ENCODE measurements at places on chromosomes 7 and 10.

DNA sequence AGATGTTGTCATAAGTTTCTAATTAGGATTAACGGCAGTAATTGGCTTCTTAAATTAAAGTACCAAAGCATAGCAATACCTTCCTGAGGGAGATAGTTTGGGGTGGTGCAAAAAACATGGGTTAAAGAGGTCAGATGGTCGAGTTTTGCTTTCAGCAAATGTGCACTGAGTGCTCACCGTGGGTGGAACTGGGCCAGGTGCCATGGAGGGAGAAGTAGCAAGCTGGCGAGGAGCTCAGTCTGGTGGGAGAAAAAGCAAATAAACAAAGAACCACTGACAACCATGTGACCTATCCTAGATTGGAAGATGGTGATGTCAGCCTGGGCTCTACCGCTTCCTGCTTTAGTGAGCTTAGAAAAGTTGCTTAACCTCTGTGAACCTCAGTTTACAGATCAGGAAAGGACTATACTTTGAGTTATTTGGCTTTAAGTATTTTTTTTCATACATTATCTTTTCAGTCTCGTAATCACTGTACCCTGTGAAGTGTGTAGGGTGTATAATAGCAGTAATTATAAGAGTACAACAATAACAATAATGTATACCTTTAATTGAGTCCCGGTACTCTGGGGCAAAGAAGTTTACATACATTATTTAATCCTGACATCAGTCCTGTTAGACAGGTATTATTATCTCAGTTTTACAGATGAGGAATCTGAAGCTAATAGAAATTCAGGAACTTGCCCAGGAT, 69.0 kb upstream of the PDCD4 start:
- peak; percentile 93 for DNase-seq

- DNase-seq = no peak
These were observed 1.5 kb downstream of the SLC25A13 start for GRCh38 chr7:96320442-96320841.

DNA sequence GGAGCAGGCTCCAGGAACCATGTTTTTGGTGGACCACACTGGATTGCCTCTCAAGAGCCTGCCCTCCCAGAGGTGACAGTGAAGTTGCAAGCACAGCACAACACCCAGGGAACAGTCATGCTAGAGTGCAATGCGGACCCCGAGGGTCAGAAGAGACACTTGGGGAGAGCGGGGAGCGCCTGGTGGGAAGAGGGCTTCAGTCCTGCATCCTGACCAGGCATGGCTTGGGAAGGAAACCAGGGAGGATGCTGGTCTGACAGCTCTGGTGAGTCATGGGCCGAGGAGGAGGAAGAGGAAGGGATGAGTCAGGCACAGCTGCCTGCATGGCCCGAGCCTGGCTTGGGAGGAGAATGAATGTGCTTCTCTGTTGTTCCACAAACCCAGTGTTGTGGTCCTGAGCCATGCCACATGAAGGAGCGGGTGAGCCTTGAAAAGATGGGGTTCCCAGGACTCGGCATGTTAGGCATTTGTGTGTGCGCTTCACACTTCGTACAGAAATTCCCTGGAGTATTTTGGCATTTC, 29.5 kb upstream of the ANKRD2 start:
- DNase-seq = peak; percentile 98

DNA sequence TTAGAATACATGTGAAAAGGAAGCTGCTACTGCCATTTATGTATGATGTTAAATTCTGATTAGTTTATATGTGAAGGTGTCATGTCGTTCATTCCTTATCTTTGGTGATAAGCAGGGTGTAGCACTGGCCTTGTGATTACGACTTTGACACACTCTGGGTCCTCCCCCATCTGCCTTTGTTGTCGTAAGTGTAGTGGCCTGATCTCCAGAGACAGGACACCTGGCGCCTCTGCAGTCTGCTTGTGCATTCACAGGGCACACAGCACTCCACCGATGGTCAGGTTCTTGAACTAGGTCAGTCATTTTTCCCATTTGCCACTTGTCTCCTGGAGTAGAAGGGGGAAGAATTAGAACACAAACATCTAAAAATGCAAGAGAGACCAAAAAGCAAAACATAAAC, 186.0 kb downstream of the PRKCQ start:
- no peak for DNase-seq

- DNase-seq = no peak
These were observed 86.0 kb upstream of the PFKP start for GRCh38 chr10:2981361-2981801.

DNA sequence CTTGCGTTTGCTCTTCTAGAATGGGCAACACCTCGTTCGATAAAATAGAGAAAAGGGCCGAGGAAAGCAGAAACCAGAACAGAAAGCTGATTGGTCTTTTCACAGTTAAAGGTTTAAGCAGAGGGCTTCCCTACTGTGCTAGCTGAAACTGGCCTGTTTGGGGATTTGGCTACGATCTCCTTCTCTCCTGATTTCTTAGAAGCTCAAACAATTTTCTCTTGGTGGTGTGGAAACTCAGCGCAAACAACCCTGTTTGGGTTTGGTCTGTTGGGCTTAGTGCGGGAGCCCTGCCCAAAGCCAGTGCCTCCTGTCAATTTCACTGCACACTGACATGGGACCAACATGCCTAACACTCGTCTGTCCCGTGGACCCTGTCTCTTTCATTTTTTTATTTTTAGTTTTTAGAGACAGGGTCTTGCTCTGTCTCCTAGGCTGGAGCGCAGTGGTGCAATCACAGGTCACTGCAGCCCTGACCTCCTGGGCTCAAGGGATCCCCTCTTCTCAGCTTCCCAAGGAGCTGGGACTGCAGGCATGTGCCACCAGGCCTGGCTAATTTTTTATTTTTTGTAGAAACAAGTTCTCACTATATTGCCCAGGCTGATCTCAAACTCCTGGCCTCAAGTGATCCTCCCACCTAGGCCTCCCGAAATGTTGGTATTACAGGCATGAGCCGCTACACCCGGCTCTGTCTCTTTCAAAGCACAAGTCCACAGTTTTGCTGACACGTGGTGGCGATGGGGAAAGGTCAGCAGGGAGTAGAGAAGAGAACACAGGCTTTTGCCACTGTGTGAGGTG, 16.5 kb upstream of the BNIP3 start:
- no peak for DNase-seq

DNA sequence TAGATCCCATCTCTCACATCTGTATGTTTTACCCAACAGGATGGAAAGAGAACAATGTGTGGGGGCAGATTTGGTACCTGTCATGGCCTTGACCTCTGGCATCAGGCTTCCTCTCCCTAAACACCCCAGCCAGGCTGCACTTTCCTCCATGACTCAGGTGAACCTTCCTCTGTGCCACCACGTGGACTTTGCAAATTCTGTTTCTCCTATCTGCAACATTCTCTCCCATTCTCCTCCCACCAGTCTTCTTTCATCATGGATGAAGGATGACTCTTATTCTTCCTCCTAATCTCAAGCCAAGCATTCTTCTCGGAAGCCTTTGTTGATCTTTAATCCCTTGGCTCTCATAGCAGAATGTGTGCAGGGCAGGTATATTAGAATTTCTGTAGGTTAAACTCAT, 355.4 kb downstream of the KCNMA1 start:
- no peak for DNase-seq

- no peak for DNase-seq
These were observed 79.6 kb downstream of the SND1 start for GRCh38 chr7:127731431-127732080.

DNA sequence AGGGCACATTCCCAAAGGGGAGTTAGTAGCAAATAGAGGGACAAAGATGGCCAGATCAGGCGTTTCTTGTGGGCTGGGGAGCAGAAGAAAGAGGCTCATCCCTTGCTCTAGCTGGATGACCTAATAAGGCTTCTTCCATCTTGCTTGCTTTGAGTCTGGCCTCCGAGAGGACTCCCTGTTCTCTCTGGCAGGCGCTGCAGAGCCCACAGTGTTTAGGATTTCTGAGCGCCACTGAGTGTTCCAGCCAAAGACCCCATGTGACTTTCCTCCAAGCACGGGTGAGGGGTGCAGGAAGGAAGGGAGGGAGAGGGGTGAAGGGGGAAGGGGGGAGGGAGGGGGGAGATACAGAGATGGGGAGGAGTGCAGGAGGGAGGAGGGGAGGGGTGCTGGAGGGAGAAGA, 203.8 kb upstream of the SVIL start:
- no peak for DNase-seq

DNA sequence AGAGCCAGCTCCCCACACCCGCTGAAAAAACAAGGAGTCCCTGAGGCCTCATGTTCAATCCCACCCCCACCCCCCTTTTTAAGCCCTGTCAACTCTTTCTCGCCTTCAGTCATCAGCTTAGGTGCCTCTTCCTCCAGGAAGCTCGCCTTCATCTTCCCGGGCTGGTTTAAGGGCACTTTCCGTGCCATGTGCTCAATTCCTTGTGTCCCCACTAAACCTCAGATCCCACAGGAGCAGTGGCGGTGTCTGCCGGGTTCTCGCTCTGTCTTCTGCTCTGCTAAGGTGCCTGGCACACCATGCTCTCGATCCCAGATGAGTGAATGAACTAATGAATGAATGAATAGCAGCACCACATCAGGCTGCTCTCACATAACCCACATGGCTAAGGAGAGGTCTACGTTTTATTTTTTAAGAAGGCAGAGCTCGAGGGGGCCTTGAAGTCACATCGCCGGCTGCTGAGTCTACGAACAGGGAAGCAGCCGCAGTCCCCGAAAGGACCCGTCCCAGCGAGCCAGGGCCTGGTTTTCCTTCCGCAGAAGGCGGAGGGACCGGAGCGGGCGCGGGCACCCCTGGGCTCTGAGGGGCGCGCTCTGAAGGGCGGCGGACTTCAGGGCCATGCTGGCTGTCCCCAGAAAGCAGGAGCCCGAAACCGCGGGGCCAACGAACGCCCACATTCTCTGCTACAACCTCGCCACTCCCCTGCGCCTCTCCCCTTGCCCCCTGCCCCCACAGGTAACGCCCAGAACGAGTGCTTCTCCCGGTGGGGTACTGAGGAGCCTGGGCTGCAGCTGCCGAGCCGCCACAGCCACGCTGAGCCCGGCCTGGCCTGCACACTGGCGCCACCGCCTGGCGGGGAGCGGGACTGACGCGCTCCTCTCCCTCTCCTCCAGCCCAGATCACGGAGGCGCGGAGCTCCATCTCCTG, 73.4 kb upstream of the KCNMA1 start:
- DNase-seq = peak; percentile 51

- DNase-seq = peak; percentile 98
These were observed 78.9 kb downstream of the LRRC17 start for GRCh38 chr7:102991540-102992214.

GRCh38 chr7:84100866-84101265, 93.7 kb downstream of the SEMA3A start:
- peak; percentile 76 for DNase-seq

DNA sequence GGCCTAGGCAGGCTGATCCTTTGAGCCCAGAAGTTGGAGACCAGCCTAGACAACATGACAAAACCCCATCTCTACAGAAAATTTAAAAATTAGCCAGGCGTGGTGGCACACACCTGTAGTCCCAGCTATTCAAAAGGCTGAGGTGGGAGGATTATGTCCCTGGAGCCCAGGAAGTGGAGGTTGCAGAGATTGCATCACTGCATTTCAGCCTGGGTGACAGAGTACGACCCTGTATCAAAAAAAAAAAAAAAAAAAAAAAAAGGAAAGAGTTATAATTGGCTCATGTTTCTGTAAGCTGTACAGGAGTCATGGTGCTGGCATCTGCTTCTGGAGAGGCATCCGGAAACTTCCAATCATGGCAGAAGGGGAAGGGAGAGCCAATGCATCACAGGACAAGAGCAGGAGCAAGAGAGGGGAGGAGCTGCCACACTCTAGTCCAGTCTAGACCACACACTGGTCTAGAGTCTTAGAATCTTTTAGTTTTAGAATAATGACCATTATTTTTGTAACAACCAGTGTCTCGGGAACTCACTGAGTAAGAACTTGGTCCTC, 16.8 kb downstream of the DOCK1 start:
- DNase-seq = peak; percentile 74

DNA sequence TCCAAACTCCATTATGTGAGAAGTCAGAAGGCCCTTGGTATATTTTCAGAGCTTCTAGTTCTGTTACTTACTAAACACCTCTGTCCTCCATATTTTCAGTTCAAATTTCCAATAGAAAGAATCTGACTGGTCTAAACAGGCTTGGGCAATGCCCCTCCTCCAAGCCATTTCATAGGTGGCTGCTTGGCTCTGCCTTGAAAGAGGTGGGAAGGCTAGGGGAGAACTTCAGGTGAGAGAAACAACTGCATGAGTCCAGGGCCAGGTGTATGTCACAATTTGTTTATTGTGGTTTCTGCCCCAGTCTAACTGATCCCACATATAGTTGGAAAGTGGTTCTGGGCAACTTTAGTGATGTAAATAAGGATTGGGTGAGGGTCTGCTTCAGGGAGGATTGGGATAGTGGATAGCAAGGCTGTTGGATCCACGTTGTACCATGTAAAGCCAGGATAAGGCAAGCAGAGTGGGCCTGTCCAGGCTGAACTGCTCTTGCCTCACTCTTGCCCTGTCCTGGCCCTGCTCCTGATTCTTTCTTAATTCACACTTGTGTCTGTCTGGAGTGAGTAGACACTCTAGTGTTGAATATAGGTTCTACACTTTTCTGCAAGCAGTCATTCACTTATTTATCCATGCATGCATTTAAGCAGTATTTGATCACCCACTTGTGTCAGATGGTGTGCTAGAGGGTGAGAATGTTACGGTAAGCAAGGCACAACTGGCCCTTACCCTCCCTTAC, 67.5 kb upstream of the COMTD1 start:
- no peak for DNase-seq

DNA sequence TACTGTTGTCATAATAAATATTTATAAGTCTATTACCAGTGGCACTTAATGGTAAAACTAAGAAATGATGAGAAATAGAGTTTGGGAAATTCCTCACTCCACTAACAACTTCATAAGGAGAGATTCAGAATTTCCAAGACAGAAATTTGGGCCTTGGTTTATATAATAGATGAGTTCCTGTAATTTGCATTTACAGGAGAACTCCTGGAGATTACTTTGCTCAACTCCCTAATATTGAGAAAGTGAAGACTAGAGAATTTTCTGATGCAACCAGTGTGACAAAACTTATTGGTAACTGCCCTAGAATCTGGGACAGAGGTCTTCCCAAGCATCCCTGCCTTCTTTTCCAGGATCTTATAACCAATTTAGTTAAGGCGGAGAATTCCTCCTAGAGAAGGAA, 49.1 kb upstream of the GSAP start:
- DNase-seq = peak; percentile 21

- DNase-seq = peak; percentile 59
These were observed 91.6 kb downstream of the DNMBP start for GRCh38 chr10:99917963-99918825.

GRCh38 chr10:101079874-101080273, 18.1 kb downstream of the KAZALD1 start:
- no peak for DNase-seq

DNA sequence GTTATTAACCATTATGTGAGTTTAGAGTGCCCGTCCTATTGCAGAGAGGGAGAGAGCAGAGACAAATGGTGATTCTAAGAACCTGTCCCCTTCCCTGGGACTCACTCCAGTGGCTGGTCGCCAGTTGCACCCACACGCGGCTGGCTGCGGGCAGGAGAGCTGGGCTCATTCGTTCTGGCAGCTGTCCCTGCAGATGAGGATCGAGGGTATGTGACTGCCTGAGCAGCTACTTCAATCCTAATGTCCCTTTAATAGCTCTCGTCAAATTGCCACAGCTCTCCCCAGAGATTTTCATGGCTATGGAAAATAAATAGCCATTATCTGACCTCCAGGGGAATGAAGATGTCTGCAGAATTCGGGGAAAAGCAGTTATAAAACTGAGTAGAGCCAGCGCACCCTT, 41.6 kb downstream of the RBM28 start:
- DNase-seq = no peak
